Daoy (cell line): ENCODE measurements at places on chromosomes 2 and 18. TPM values are rescaled to one million over a fixed set of nuclear protein-coding genes. Genes with fewer than 3 reads are reported as not detected.
A peak's percentile ranks its signal among the peaks of the same experiment; 100 is the strongest.

DNA sequence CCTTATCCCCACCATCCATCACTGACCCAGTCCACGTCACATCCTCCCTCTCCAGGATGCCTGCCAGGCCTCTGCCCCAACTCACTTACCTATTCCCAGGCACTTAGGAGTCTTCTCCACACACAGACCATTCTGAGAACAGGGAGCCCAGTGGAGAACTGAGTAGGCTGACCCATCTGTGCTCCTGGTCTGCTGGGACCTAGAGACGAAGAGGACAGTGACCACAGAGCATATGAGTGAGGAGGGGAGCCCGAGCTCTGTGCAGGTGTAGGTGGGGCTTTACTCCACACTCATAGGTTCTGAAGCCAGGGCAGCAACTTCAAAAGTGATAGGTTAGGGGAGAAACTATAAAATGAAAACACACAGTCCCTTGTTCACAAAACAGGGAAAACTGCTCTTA lies 130.0 kb downstream of the NDUFA10 start:
- DNase-seq, result no peak

DNA sequence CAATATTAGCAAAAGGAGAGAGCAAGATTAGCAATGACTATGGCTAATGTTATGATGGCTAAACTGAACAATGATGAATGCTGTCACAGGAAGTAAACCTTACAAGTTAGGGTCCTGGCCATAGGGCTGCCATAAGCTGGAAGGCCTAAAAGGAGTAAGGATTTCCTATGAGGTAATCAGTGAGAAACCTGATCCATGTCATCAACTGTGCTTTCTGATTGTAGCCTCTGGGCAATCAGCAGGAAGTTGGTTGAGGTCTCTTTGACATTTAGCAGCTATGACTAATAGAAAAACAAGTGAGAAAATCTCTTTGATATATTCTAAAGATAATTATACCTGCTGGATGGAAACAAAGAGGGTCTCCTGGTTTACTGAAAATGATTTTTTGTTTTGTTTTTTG lies 193.0 kb downstream of the RAB3GAP1 start:
- DNase-seq, result peak; percentile 73

DNA sequence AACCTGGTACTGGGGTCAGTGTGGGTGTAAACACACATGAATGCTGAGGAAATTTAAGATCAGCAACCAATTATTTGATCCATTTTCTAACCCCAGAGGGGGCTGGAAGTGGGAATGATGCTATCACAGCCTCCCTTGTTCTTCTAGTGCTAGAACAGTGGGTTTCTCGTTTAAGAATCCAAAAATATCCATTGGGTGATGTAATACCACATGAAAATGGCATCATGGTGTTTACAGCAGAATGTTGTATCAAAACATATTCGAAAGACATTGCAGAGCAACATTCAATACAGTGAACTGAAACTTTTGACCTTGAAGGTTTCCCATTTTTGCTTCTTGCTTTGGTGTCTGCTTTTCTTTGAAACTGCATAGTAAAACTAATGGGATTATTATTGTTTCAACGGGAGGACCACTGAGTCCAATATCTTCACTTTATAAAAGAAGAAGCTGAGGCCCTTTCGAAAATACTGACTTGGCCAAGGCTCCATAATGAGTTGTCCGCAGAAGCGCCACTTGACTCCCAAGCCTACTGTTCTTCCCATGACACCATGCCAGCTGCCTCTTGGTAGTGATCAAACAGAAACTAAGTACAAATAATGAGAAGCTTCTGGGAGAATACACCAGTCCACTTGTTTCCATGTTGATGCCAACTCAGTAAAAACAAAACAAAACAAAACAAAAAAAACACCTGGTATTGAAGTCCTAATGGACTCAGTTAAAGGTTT lies 106.1 kb downstream of the COLEC12 start:
- no peak for DNase-seq

The ALPG gene
- not detected in 2 replicates for total RNA-seq

The C2orf78 gene
- under 0.01 TPM in 1 of 2 replicates, not detected in the other for total RNA-seq

The SERPINB11 gene
- not detected in 2 replicates for total RNA-seq

- DNase-seq, result no peak
Measured at GRCh38 chr18:5466256-5466655, 77.5 kb downstream of the EPB41L3 start.

DNA sequence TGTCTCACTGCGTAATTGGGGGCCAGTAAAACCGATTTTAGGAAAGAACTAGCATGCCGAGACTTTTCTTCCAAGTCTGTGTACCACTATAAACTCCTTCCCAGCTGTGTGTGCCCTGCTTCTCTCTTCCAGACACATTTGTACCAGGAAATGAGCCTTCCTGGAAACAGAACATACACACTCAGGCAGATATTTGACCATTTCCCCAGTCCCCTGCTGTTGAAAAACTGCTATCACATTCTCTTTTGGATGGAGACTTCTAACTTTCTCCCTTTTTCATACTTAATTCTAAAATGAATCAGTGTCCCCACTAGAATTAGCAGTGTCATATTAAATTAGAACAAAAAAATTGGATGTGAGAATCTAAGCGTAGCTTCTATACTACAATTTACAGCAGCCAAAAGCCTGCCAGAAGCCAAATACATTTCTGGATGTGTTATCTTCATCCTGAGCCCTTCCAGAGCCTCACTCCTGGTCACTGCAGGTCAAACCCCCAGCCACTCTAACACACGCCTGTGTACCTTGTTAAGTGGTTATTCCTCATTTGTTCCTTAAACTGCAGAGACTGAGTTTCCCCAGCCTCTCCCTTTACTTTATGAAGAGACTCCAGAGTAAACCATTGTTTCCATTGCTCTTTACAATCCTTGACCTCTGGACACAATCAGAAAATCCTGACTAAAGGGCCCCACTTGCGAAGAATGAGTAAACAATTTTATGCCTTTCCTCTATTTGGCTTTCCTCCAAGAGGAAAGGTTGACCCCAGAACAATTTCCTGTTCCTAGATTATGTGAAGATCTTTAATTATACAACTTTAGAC lies 20.4 kb downstream of the DSG4 start:
- no peak for DNase-seq

The LGALSL gene
- 1.3 and 4.9 TPM in 2 replicates for total RNA-seq

- peak; percentile 55 for DNase-seq
Measured at GRCh38 chr18:28041366-28041765, 135.6 kb downstream of the CDH2 start.

- DNase-seq, result no peak
Measured at GRCh38 chr18:69617888-69618287, 217.2 kb downstream of the DOK6 start.

- DNase-seq, result peak; percentile 52
Measured at GRCh38 chr2:215171151-215171550, 32.7 kb upstream of the ABCA12 start.

The CD28 gene
- total RNA-seq, result not detected in 2 replicates

DNA sequence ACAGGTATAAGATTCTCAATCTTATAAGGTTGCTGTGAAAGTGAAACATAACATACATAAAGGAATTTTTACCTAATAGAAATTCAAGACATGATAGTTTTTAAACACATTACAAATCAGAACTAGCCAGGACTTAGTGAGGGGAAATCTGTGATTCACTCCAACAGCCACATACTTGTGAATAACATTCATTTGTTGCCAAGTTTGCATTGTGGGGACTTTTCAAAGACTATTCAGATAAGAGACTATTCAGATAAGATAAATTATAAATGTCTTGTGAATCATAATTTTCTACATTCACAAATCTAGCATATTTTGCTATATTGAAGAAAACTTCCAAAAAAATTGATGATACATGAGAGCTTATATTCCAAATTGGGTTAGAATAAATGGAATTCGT lies 345.3 kb upstream of the CDH20 start:
- no peak for DNase-seq

The UGT1A10 gene
- total RNA-seq, result 8.2 and 13.4 TPM in 2 replicates

DNA sequence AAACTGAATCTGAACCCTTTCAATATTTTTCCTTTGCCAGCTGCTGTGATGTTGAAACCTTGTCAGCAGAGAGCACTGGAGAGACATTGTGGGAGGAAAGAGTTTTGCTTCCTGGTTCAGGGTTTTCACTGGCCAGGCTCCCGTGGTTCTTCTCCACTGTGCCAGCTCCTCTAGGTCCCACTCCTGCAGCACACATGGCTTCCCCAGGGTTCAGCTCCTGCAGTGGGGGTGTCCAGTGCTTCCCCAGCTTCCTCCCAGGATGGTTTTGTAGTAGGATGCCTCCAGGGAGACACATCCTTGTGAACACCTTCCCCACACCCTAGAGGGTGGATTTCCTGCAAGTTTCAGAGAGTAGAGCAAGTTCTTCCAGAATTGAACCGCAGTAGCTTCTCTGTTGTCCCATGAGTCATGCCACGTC lies 24.0 kb upstream of the SULT1C3 start:
- DNase-seq, result peak; percentile 26

GRCh38 chr2:238942080-238942725 lies 94.3 kb downstream of the TWIST2 start:
- no peak for DNase-seq

DNA sequence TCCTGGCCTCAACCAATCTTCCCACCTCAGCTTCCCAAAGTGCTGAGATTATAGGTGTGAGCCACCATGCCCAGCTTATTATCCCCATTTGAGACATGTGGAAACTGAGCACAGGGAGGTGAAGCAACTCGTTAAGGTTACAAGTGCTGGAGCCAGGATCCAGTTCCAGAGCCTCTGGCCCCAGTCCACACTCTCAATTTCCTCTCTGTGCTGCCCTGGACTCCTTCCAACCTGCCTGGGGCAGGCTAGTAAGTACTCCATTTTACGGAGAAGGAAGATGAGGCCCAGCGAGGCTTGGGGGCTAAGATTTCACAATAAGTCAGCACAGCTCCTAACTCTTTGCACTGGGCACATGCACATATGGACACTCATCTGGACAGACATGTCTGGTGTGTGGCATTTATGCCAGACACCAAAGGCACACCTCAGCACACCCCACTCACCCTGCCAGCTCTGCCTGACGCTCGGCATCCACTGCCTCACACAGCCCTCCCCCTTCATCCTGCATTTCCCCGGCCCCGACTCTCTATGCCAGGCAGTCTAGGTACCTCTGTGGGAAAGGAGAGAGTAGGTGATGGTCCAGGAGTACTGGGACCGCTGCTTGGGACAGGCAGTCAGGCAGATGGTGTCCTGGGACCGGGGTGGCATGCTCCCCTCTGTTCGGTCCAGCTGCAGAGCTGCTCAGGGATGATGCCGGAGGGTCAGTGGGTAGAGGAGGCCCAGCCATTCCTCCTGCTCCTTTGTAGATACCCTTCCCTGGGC lies 20.5 kb downstream of the CFAP65 start:
- no peak for DNase-seq

DNA sequence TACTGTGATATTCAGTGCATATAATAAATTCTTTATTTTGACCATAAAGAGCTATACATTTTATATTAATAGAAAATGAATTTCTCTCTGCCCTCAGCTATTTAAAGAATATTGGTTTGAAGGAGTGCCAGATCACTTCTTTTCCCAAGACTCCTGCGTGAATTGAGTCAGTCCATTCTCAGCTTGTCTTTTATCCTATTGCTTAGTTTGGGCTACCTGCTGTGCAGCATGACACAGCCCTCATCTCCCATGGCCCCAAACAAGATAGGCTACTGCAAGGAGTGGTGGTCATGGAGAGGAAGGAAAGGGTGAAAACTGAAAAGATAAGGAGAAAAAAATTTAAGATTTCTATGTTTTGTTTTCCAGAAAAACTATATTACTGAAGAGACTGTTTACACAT lies 10.1 kb upstream of the FBXO11 start:
- no peak for DNase-seq

The SNTG2 gene
- not detected in 2 replicates for total RNA-seq

DNA sequence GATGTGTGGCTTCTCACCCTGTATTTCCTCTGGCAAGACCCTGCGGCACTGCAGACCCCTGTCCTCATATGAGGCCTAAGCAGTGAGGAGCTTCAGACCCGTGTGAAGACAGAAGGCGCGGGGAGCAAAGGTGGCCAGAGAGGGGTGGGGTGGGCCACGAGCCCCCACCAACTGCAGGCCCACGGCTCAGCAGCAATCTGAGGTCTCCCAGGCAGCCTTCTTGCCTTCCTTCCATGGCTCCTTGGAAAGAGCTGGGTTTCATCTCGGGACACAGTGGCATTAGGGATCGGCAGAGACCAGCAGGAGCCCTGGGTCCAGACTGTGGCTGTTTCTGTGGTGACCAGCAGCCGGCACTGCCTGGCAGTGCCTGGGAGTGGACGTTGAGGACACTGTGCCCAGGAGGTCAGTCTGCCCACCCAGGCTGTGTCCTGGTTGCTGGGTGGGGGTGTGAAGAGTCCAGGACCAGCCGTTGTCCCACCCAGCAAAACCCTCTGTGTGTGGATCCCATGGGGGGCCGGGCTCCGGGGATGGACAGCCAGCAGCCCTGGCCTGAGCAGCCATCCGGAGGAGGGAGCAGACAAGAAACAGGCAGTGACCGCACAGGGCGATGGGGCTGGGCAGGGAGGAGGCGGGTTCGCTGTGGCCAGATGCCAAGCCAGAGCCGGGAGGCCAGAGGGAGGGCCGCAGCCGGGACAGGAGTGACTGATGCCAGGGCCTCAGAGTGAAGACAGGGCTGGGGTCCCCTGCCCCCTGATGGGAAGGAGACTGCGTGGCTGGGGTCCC lies 73.8 kb downstream of the RRM2 start:
- no peak for DNase-seq

GRCh38 chr18:55932675-55933074 lies 344.7 kb upstream of the TCF4 start:
- DNase-seq, result no peak

DNA sequence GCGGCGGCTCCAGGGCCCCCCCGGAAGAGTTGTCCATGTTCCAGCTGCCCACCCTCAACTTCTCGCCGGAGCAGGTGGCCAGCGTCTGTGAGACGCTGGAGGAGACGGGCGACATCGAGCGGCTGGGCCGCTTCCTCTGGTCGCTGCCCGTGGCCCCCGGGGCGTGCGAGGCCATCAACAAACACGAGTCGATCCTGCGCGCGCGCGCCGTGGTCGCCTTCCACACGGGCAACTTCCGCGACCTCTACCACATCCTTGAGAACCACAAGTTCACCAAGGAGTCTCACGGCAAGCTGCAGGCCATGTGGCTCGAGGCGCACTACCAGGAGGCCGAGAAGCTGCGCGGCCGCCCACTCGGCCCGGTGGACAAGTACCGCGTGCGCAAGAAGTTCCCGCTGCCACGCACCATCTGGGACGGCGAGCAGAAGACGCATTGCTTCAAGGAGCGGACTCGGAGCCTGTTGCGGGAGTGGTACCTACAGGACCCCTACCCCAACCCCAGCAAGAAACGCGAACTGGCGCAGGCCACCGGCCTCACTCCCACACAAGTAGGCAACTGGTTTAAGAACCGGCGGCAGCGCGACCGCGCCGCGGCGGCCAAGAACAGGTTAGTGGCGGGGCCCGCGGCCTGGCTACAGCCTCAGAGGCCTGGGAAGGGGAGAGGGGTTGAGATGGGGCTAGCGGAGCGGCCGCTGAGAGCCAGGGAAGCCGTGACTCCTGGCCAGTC lies 965 bp downstream of the SIX3 start:
- no peak for DNase-seq

DNA sequence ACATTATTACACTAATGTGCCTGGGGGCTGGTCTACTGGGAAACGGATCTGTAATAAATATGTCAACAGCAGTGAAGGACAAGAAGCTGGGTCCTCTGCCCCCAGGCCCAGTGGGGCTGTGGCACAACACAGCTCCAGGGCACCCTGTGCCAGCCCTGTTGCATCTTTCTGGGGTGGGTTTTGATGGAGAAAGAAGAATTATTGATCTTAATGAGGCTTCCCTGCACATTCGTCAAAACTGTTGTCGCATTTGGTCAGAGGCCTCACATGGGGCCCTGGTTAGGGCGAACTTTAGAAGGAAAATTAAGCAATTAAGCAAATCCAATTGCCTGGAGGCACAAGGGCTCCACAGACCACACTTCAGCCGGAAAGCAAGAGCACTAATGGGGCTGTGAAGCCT lies 30.0 kb upstream of the TWIST2 start:
- no peak for DNase-seq

The DOCK10 gene
- total RNA-seq, result 29.9 and 37.2 TPM in 2 replicates
